ENCODE measurements at places on chromosomes 2 and 18.

GRCh38 chr18:76491776-76492668, 3.0 kb downstream of the ZNF516 start:
- DNase-seq = no peak

DNA sequence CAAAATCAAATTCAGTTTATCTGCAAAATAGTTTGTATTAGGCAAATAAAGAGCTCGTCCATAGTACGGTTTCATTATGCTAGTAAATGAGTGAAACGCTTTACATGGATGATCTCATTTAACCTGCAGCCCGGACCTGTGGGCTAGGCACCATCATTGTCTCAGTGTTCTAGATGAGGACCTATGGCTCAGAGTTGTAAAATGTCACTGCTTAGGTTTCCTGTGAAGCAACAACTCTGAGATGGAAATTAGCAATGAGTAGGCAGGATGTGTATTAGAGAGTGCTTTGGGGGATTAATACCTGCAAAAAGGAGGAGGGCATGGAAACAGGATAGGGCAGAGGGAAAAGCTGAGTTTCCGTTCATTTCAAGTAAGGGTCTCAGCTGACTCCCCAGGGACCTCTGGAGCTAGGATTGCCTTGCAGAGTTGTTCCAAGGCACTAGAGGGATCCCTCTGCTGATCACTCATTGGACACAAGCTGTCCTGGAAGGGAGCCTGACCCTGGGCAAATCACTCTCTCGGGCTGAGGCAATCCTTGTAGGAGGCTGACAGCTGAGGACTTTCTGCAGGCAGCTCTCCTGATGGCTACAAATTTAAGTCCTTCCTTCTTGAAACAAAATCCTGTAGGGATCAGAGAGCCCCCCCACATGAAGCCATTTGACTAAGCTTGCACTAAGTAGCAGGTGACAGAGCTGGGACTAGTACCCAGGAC, 58.8 kb upstream of the SIX2 start:
- no peak for DNase-seq

- DNase-seq = no peak
Measured at GRCh38 chr18:54480616-54481015, 110.4 kb upstream of the DYNAP start.

- no peak for DNase-seq
Measured at GRCh38 chr2:30026091-30027055, 105.0 kb upstream of the ALK start.

DNA sequence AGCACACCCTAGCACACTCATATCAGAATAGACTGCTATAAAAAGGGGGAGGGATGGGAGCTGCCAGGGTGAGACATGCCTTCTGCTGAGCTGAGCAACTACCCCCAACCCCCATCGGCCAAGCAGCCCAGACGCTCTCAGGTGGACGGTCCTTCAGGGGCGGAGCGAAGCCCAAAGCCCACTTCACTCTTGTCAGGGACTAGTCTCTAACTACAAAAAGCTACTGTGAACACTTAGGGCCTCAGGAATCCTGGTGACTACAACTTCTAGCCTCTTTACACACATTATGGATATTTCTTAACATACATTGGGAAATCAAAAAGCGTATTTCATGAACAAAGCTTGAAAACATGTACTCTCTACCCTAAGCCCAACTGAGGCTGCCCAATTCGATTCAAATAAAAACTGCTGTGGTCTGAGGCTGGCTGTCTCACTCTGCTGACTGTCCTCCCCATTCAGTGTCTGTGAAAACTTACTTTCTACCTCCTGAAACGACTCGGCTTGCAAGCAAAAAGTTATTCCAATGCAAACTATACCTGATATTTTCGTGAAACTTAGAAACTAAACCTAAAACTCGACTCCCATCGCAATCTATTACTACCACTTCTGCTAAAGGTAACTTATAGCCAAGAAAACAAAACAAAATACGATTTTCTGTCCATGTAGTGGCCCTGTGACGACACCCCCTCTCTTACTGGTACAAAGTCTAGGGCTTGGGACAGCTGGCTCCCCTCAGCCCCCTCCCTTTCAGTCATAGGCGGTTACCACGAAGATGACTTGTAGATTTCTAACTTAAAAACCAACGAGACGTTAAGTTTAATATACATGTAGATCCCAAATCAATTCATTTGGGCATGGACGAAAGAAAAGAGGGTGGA, 1.2 kb downstream of the SERTAD2 start:
- no peak for DNase-seq

DNA sequence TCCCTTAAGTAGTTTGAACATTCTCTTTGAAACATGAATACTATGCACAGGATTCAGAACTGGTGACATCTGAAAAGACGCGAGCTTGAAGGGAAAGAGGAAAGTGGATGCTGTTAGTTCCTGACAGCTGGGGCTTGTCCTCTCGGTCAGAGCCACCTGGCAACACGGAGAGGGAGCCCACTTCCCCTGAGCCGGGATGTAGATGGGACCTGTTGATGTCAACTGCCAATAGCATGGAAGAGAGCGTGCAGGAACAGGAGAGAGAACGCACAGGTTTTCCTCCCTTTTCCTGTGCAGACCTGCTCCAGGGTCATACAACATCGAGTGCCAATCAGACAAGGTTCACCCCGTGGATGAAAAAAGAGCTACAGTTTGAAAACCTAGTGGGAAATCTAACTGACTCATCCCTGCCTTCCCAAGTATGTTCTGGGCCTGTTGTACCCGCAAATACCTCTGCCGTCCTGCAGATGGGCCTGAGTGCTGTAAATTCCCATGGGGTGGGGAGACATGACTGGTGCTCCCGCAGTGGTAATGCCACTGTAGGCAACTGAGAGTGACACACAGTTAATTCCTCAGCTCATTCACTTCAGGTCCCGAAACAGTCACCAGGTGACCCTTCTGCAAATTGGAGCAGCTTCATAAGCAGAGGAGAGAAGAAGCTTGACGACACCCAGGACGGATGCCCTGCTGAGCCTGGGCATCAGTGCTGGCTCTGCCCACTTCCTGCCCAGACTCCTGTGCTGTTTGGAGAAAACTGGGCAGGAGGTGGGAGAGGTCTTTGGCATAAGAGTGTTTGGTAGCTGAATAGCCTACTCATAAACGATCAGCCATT, 13.9 kb upstream of the MBP start:
- no peak for DNase-seq

GRCh38 chr2:156189143-156189542, 143.4 kb downstream of the NR4A2 start:
- no peak for DNase-seq

DNA sequence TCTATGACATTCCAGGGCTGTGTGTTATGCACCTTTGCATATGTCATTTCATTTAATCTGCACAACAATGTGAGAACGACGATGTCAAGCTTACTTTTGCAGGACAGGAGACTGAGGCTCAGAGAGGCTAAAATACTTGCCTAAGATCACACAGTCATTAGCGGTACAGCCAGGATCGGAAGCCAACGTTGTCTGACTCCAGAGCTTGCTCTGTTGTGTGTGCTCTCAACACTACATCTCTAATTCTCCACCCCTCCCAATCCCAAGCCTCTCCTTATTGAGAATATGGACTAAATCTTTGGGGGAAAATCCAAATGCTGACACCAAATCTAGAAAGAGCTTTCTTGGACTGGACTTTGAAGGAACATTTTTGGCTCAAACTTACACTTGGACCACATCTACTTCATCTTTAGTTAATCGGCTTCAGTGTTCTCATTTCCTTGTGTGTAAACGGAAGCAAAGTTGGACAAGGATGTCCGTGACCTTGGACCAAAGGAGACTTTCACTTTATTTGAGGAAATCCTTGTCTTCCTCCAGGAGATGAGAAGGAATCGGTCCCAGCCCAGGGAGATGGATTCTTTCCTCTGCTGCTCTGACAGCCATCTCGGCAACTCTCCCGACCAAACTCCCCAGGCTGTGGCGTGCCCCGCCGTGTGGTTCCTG, 242.4 kb downstream of the LPIN1 start:
- DNase-seq = no peak

- no peak for DNase-seq
Measured at GRCh38 chr2:239724851-239725550, 300.1 kb downstream of the NDUFA10 start.

- no peak for DNase-seq
Measured at GRCh38 chr2:120244656-120245519, 7.8 kb upstream of the RALB start.

DNA sequence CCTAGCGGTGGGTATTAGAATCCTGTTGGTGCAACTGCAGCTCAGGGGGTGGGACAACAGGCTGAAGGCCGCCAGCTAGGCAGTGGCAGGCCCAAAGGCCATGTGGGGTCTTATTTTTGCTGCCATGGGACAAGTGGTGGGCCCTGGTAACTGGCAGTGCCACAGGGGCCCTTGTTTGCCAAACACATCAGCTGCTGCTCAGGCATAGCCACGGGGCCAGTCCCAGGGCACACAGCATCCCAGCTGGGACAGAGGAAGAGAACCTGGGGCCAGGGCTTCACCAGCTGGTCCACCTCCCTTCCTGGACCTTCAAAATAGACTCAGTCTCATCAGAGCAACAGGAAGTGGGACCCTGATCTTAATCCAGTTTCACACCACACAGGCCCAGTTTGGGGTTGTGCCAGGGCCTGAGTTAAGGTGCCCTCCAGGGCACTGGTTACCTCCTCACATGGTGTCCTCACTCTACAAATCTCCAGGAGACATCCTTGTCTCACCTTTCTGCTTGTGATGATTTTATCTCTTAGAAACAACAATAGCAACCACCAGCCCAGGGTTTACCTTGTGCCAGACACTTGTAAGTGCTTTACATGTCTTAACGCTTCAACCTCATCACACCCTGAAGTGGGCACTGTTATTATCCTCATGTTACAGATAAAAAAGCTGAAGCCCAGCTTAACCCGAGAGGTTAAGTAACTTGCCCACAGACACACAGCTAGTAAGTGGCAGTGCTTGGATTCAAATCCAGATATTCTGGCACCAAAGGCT, 98.5 kb downstream of the GYPC start:
- DNase-seq = no peak

DNA sequence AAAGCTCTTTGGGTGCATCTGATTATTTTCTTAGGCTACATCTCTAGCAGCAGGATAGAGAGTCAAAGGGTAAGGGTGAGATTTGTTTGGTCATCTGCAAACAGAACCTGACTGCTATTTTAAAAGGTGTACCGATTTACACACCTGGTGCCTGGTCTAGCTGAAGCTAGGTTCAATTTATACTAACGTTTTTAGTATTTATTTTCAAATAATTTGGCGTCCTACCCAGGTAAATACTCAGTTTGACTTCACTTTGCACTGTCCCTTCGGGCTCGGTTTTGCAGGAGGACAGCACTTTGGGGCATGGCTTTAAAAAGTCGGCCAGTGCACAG, 683 bp downstream of the PTRHD1 start:
- no peak for DNase-seq

DNA sequence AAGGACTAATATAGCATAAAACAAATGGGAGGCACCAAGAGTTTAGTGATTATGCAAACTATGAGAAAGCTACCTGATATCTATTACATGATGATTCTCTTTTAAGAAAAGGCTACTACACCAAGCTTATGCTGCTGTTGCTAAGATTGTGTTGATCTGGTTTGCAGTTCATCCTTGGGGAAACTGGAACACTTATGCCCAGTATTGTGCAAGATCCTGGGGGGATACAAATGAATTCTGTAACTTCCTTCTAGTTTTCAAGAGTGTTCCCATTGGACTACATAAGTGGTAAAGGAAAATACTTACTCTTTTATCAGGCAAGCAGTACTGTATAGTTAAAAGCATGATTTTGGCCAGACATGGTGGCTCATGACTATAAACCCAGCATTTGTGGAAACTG, 3.1 kb upstream of the NMI start:
- no peak for DNase-seq

DNA sequence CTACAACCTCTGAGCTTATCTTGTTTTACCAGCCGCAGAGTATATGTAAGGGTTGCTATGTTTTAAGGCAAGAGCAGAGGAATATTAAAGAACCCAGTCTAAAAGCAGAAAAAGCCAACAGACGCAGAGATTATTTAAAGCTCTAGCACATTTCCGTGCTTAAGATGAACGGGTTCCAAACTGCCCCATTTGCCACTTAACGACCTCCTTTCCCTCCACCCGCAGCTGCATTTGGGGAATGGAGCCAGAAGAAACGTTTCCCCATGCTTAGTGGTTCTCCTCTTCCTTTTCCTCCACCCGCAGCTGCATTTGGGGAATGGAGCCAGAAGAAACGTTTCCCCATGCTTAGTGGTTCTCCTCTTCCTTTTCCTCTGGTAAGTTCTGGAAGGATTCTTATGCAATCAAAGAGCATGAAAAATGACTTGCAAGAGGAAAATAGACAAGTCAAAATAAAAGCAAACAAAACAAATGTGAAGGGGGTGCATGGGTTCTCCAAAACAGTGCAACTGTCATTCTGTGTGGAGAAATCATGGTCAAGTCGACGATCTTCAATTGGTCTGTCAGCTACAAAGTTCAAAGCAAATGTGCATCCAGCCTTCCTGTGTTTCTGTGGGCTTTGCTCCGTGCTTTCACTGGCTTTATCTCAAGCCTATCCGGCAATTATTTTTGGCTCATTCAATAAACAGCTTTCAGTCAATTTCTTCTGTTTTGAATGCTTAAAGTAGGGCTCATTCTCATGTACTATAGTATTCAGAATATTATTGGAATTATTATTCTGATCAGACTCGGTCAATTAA, 57.8 kb downstream of the DIPK1C start:
- DNase-seq = no peak

All from stimulated activated CD4-positive, alpha-beta T cell treated with anti-CD3 and anti-CD28 coated beads, TNF-alpha, amount 100 ng/mL, for 24 hours (primary cell).